CD4-positive, alpha-beta T cell (primary cell): ENCODE measurements at places on chromosomes 11 and 22.
A peak's percentile ranks its signal among the peaks of the same experiment; 100 is the strongest.

DNA sequence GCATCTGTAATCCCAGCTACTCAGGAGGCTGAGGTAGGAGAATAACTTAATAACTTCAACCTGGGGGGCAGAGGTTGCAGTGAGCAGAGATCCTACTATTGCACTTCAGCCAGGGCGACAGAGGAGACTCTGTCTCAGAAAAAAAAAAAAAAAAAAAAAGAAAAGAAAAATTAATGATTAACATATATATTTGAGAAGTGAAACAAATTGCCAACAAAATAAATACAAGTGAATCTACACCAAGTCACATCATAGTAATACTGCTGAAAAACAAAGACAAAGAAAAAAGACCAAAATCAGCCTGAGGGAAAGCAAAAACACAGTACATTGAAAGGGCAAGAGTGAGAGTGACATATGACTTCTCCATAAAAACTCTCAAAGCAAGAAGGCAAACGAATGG is 123.7 kb downstream of the CASP12 start:
- DNase-seq = no peak

- DNase-seq = no peak
Observed at GRCh38 chr11:122652495-122652894, 3.0 kb upstream of the UBASH3B start.

DNA sequence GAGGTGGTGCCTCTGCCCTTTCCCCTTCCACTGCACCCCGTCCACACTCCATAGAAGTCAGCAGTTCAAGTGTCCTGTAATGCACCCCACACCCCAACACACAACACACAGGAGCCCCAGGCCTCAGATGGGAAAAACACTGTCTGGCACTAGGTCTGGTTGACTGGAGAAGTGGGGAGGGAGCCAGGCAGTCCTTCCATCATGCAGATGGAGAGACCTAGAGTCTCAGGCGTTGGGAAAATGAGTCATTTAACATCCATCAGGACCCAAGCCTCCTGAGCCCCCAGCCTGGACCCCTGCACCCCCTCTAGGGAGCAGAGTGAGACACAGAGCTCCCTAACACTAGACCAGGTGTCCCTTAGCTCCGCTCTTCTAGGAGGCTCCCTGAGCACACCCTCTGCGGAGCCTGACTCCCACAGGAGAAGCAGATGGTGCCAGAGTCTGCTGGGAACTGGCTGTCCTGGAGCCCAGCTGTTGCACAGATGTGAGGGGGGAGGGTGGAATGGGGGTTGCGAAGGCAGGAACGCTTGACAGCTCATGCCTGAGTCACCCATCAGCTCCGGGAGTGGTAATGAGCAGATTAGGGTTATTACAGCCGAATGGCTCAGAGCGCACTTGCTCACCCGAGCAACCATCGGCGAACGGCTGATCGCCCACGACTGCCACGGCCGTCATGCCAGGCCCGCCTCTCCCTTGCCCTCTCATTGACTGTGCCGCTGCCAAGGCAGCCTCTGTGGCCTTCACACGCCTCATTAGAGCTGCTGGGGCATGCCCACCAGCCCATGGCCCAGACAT is 22.1 kb upstream of the SYT7 start:
- no peak for DNase-seq

DNA sequence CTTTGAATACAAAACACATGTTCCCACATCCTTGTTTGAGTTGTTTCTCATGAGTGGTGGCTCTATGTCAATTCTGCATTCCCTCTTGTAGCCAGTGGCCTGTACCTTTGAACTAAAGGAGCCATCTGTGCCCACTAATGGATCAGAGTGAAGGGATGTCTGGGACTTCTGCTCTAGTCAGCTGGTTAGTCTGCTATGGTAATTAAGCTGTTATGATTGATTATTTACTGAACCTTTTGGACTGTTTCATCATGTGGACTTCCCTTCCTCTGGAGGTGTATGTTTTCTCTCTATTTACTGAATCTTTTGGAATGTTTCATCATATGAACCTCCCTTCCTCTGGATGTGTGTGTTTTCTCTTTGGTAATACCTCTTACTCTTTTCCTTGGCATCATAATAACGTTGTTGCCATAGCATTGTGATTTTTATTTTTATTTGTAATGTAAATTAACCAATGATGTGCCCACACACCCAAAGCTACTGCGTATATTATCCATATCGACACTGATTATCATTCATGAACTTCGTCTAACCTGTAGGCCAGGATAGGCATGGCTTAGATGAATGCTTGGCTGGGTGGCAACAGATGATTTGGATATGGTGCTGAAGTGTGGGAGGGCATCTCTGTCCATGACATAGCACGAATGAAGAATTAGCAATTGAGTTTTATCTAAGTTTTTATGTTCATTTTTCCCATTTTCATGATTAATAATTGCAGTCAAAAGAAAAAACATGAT is 112.3 kb upstream of the SORL1-AS1 start:
- no peak for DNase-seq

DNA sequence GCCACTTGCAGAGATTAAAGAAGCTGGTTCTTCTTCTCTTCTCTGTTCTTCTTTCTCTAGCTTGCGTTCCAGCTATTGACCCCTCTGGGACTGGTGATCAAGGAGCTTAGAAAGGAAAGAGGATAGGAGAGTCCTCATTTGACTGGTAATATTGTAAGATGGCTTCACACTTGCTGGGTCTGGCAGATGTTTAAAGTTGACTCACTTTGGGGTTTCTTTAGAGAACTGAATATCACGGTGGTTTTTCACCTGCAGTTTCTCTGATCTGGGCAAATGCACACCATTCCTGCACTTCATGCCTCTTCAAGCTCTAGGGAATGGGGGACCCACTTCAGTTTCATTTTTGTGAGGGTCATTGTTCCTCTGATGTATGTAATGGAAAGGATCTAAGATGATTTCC is 41.8 kb upstream of the DEUP1 start:
- DNase-seq = no peak

GRCh38 chr11:80860632-80861031 is 1419.8 kb upstream of the TENM4 start:
- no peak for DNase-seq

- DNase-seq = no peak
Observed at GRCh38 chr22:49546811-49547585, 280.7 kb downstream of the BRD1 start.

DNA sequence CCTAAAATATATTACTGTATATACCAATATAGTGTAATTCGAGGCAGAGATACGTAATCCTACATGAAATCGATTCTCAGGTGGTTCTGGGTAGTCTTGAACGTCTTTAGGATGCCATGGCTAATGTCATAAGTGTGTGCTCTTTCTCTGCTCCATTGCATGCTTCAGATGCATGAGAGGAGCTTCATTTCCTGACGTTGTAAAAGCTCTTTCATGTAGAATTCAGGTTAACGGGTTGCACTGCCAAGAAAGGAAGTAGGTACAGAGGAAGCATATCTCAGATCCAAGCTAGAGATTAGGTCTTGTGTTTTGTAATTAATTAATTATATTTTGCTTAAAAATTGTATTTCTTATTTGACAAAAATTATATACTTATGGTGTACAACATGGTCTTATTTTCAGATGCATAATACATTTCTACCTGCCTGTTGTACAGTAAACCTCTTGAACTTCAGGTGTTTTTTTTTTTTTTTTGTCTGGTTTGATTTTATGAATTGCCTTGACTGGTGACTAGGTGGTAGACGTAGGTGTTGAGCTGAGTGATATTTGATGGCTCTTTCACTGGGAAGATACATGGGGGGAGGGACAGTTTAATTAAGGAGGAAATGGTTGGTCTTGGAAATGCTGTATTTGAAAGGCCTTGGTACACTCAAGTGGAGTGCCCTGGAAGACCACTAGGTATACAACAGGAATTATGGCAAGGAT is 9.3 kb downstream of the NUP50 start:
- no peak for DNase-seq

GRCh38 chr11:8168485-8169257 is at the start of gene RIC3:
Gene RIC3 (minus strand): TSS chr11:8169025. CDS start chr11:8168989, 36 bp downstream.
- peak; percentile 30 for DNase-seq
